Activated CD8-positive, alpha-beta memory T cell treated with anti-CD3 and anti-CD28 coated beads for 4 hours (primary cell): ENCODE measurements at places on chromosomes 12 and 14.

- no peak for DNase-seq
Observed at GRCh38 chr14:56180754-56181542, 62.7 kb downstream of the PELI2 start.

- no peak for DNase-seq
Observed at GRCh38 chr12:18998343-18999261, 130.9 kb upstream of the PLEKHA5 start.

GRCh38 chr12:106601496-106601895, 18.7 kb downstream of the RFX4 start:
- no peak for DNase-seq

DNA sequence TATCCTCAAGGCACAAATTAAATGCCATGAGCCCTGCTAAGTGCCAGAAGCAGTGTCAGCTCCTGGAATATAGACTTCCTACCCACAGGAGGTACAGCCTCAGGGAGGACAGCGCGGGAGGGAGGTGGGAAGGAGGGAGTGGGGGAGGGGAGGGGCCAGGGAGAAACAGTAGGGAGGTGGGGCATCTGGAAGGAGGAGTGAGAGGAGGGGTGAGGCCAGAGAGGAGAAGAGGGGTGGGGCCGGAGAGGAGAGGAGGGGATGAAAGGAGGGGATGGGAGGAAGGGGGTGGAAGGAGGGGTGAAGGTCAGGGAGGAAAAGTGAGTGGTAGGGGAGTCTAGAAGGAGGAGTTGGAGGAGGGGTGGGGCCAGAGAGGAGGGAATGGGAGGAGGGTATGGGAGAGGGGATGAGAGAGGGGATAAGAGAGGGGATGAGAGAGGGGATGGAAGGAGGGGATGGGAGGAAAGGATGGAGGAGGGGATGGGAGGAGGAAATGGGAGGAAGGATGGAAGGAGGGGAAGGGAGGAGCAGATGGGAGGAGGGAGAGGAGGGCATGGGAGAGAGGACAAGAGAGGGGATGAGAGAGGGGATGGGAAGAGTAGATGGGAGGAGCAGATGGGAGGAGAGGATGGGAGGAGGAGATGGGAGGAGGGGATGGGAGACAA, 9.2 kb upstream of the CCDC197 start:
- DNase-seq = no peak

DNA sequence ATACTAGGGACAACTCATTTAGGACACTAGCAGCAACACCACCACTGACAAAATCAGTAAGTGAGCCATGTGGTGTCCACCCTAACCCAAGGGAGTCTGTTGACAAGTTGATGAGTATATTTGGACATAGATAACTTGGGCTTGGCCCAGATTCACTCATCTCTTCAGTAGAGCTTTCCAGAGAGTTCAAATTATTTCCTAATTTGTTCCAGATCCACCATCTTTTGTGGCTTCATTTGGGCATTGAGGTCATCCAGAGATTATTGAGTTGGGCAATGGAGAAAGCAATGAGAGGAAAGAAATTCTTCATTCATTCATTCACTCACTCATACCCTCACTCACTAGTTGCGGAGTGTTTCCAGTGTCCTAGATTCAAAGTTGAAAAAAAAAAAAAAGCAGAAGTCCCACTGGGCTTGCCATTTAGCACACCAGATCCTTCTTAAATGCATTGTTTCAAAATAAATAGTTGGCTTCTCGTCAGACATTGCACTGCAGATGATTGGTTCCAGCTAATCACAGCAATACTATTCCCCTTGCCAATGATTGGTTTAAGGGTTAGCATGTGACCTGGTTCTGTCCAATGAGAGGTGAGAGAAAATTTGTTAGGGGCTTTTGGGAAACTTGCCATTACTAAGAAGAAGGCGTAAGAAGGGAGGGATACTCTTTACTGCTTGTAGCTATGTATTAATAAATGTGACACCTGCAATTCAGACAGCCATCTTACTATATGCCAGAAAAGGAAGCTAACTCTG, 31.8 kb upstream of the WSCD2 start:
- DNase-seq = no peak

GRCh38 chr14:60487211-60487610, 1.3 kb upstream of the C14orf39 start:
- DNase-seq = no peak

GRCh38 chr14:106826833-106827369, 1300.5 kb downstream of the TMEM121 start:
- DNase-seq = no peak

- no peak for DNase-seq
Observed at GRCh38 chr14:68856572-68856971, 63.7 kb upstream of the ZFP36L1 start.

DNA sequence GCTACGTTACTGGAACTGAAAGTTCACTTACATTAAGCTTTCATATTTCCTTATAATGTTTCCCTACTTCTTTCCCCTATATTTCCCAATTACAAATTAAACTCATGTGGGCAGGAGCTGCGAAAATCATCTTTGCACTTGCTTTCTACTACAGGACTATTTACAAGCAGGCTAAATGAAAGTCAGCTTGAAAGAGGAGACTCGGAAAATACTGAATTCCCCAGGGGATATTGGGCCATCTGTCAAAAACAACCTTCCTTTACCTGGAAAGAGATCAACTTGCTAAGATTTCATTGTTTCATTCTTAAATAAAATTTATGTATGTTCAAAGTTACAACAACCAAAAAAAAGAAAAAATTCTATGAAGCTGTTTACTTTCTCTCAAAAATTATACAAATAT, 92.8 kb upstream of the BBS10 start:
- no peak for DNase-seq

DNA sequence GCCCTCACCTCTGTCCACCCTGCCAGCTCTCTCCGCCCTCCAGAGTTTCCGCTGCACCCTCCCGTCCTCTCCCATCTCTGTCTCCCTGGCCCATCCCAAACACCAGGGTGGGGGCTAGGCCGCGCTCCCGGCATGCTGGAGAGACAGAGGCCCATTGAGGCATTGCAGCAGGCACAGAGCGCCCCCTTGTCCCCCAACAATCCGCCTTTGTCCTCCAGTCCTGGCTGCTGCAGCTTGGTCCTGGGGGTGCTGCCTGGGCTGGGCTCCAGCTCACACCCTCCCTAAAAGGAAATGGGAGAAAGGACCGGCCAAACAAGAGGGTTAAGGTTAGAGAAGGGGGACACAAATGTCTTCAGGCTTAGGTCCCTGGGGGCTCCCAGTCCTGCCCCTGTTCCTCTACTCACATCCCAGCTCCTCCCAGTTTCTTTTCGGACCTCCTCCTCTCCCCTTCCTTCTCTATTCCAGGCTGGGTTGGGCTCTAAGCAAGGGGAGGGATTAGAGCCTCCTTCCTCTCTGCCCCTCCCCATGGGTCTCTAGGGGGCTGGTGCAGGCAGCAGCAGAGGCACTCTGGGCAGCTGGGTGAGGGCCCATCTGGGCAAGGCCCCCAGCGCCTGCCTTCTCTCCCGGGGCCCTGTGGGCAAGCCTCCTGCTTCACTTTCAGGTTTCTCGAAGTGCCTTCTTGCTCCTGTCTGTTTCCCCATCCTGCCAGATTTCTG, at the start of gene CMTM5:
CMTM5 (plus strand) TSS at position 565 of the 716 bp plus-strand sequence. CDS start 206 bp downstream, outside the sequence.
- no peak for DNase-seq

DNA sequence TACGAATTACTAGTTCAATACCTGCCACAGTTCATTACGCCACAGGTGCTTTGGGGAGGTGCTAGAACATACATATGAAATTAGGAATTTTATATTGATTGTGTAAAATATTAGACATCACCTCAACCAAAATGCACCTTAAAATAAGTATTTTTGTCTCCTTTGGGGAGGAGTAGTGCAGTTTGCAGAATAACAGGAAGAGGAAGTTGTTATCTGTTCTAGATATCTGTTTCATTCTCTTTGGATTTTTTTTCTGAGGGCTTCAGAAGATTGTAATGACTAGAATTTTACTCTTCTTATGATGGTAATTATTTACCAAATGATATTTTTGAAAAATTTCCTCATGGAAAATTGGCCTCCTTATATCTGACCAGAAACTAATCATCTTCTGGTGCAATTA, 9.9 kb upstream of the GYS2 start:
- no peak for DNase-seq

DNA sequence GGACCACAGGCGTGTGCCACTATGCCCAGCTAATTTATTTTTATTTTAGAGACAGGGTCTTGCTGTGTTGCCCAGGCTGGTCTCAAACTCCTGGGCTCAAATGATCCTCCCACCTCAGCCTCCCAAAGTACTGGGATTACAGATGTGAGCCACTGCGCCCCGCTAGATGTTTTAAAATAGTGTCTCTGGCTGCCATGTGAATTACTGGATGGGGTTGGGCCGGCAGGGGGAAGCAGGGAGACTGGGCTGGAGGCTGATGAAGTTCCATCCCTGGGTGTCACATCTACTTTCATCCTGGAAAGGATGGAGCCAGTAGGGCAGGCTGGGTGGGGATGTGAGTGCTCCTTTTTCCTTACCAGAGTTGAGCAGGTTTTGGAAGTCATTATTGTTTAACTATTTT, 46.1 kb downstream of the DNAH10 start:
- no peak for DNase-seq

GRCh38 chr12:34333337-34333736, 311.0 kb downstream of the ALG10 start:
- DNase-seq = no peak

- DNase-seq = no peak
Observed at GRCh38 chr12:111352296-111352993, 16.4 kb downstream of the PHETA1 start.

DNA sequence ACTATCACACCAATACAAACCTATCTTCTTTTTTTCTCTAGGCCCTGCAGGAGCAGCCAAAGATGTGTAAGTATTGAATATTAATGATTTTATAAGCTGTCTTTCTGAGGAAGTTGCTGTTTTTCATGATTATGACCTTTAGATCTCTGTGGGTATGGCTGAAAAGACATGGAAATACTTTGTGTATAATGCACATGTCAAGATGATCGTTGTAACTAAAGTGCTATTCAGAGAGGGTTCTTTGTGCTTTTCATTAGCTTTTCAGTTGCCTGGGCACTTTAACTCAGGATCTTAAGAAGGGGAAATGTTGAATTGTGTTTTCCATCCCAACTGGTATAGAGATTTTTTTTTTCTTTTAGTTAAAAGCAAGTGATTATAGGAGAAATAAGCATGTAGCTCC, 18.1 kb downstream of the C12orf75 start:
- DNase-seq = no peak

DNA sequence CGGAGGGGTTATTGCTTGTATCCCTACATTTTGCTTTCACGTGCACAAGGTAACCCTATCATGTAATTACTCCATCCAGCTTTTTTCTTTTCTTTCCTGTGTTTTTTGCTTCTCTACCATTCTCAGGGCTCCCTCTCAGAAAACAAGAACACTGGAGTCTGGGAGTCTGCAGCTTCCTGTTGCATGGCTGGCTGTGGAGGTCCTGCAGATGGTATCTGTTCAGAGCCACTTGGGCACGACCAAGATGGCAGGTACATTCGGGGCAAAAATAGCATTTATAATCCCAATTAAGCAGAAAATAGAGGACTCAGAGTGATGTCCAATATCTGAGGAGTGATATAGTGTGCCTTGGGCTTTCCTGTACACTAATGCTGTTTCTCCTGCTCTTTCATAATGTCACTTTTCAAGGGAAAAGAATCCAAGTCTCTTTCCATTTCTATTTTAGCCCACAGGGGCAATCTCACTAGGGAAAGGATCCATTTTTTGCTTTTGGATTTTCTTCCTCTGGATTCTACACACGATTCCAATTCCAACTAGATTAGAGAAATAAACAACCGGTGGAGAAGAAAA, 3.2 kb upstream of the NUMB start:
- no peak for DNase-seq
